ENCODE measurements at places on chromosomes 2 and 18.

DNA sequence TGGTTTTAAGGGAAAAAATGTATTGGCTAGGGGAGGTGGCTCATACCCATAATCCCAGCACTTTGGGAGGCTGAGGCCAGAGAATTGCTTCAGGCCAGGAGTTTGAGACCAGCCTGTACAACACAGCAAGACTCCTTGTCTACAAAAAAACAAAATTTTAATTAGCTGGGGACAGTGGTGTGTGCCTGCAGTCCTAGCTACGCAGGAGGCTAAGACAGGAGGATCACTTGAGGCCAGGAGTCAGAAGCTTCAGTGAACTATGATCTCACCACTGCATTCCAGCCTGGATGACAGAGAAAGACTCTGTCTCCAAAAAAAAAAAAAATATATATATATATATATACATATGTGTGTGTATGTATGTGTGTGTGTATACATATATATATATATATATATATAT, 18.5 kb downstream of the CCDC88A start:
- DNase-seq: no peak

GRCh38 chr2:241103176-241103595, 1.1 kb upstream of the MTERF4 start:
- DNase-seq: no peak

- no peak for DNase-seq
Observed at GRCh38 chr2:1798115-1798784, 53.9 kb upstream of the PXDN start.

DNA sequence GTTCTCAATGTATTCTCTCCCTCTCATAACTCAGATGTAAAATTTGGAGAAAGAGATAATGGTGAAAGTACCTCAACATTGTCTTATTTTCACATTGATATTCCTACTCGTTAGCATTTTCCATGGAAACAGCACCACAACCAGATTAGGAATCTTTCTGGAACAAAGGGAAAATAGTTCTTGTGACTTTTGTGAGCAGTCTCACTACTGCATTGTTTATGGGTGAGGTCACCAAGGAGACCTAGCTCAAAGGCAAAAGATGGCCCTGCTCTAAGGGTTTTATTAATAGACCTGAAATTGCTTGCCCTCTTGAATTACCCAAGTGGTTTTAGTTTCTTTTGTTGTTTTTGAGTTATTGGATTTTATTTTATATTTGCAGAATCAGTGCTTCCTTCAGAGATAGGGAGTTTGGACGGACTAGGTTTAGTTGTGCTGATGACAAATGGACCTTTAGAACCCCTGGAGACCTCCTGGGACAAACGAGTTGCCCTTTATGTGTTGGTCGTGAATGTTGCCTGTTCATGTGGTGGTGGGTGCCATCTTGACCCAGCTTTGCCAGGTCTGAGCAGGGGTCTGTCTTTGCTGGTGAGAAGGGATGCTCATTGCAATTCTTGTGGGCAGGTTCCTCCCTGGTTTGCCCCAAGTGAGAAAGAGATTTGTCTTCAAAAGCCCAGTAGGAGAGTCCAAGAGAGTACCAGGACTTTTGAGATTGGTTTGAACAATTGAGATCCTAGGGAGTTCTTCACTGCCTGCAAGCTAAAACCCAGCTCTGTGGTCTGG, 58.1 kb downstream of the INPP4A start:
- DNase-seq: no peak

- DNase-seq: no peak
Observed at GRCh38 chr2:160942476-160943142, 217.6 kb upstream of the TANK start.

- DNase-seq: no peak
Observed at GRCh38 chr2:239721991-239722759, 303.0 kb downstream of the NDUFA10 start.

DNA sequence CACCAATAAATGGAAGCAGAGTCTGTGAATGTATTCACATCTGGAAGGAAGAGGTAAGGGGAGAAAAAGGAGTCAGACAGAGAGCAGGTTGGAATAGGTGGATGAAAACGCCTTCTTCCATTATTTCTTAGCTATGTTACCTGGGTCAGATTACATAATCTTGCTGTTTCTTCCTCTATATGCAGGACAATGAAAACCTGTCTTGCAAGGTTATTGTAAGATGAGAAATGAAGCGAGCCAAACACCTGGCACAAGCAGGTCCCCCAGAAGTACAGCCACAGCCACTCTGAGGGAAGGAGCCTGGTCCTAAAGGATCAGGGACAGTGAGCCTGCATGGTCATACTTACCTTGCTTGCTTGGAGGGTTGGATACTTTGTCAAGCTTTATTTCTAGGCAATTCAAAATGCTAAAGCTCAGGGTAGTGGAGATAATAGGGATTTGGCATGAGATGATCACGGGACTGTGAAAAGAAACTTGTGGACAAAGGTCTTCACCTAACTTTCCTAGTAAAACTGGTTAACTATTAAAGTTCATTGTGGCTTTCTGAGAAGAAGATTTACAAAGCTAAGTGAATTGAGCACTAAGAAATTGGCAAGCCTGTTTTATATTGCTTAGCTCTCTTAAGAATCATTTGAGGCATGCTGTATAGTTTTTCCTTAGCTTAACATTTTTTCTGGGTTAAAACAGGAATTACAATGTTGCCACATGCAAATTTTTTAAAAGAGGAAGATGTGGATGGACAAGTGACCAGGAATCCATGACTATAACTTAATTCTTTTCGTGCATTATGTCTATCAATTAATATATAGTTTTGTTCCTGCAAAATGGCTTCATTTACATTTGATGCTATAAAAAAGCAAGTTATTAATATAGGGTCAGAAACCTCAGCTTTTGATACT, 15.7 kb upstream of the PLA2R1 start:
- DNase-seq: no peak

GRCh38 chr18:63137999-63138435, 181.6 kb downstream of the BCL2 start:
- peak; percentile 55 for DNase-seq

GRCh38 chr18:79274823-79275222, 120.9 kb upstream of the NFATC1 start:
- no peak for DNase-seq

DNA sequence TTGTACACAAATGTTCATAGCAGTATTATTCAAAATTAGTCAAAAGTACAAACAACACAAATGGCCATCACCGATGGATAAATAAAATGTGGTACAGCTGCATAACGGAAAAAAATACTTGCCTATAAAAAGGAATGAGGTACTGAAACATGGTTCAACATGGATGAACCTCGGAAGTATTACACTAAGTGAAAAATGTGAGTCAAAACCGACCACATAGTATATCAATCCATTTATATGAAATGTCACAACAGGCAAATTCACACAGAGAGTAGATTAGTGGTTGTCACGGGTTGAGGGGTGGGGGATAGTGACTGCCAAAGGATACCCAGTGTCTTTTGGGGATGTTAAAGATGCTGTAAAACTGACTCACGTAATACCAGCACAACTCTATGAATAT, 3.5 kb downstream of the SS18 start:
- no peak for DNase-seq

DNA sequence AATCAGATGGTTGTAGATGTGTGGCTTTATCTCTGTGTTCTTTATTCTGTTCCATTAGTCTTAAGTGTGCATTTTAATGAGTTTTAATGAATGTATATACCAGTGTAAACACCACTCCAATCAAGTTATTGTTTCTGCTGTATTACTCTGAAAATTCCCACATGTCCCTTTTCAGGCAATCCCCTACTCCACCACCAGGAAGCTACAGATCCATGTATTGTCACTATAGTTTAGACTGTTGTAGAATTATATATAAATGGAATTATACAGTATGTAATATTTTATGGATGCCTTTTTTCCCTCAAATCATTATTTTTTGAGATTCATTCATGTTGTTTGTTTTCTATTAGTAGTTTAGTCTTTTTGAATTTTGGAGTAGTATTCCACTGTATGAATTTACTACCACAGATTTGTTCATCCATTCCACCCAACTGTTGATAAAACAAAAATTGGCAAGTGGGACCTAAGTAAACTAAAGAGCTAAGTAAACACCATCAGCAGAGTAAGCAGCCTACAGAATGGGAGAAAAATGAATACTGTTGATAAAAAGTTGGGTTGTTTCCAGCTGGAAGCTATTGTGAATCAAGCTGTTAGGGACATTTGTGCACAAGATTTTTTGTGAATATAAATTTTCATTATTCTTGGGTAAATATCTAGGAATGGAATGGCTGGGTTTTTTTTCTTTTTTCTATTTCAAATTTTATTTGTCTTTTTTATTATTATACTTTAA, 262.0 kb downstream of the CAMKMT start:
- DNase-seq: no peak

- peak; percentile 31 for DNase-seq
Observed at GRCh38 chr2:61537277-61537949, 743 bp downstream of the XPO1 start.

DNA sequence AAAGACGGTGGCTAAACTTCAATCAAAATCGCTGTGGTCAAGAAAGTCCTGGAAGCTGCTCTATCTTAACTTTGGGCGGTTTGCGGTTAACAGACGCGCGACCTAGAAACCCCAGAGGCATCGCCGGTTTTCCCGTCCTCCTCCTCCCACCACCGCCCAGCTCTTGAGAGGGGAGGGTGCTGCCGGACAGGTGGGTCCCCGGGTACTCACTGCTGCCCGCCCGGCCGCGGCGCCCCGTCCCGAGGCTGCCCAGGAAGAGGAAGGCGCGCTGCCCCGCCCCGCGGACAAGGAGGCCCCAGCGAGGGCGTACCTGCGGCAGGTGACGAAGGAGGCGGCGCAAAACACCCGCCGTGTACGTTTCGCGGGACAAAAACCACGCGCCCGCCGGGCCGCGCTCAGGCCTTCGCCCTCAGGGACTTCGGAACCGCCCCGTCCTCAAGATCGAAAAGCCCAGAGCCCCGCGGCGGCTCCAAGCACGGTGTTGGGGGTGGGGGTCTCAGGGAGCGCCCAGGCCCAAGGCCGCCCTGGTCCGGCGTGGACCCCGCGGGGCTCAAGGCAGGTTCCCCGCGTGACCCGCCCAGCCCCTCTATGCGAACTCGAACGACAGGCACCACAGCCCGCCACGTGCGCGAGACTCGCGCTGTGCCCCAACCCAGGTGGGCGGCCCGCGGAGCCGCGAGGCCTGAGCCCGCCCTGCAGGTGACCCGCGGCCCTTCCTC, at the start of gene SH3YL1:
Gene SH3YL1, minus strand, starts transcription at position 259 of the 719 bp plus-strand sequence. Its CDS starts 48 bp downstream, at position 211.
- DNase-seq: peak; percentile 55

GRCh38 chr18:62832282-62832681, 116.9 kb downstream of the PHLPP1 start:
- no peak for DNase-seq

DNA sequence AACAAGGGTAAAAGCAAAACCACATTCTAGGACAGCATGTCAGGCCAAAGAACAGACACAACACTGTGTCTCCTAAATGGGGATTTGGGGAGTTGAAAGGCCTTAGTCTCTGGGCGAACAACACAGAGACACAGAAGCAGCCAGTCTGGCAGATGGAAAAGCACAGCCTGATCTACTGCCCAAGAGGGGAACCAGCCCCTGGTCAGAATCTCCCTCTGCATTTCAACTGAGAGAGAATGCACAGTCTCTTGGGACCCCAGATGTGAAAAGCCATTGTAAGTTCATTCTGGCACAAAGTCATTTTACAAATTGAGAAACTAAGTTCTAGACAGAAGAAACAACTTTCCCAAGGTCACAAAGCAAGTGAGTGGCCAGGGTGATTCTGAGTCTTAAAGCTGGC, 331.7 kb downstream of the TNS1 start:
- DNase-seq: no peak

DNA sequence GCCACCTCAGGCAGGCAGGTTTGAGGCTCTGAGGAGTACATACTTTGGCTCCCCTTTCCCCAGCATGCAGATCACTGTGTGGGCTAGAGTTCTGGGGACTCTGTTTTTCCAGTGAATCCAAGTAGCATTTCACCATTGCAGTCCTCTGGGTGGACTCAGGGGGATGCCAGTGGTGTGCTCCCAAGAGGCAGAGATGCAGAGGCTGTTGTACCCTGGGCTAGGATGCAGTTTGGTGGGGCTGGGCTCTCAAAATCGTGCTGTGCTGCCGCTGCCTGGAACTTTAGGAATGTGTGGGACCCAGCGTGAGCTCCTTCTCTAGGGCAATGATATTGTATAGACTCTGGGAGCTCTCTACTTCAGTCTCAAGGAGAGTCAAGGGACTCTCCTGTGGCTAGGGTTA, 104.9 kb downstream of the MYO3B start:
- no peak for DNase-seq

- DNase-seq: no peak
Observed at GRCh38 chr2:33069894-33070651, 123.3 kb downstream of the LTBP1 start.

- no peak for DNase-seq
Observed at GRCh38 chr2:122340246-122340645, 584.8 kb downstream of the TSN start.

- DNase-seq: no peak
Observed at GRCh38 chr2:227188292-227188691, 23.9 kb downstream of the COL4A3 start.

DNA sequence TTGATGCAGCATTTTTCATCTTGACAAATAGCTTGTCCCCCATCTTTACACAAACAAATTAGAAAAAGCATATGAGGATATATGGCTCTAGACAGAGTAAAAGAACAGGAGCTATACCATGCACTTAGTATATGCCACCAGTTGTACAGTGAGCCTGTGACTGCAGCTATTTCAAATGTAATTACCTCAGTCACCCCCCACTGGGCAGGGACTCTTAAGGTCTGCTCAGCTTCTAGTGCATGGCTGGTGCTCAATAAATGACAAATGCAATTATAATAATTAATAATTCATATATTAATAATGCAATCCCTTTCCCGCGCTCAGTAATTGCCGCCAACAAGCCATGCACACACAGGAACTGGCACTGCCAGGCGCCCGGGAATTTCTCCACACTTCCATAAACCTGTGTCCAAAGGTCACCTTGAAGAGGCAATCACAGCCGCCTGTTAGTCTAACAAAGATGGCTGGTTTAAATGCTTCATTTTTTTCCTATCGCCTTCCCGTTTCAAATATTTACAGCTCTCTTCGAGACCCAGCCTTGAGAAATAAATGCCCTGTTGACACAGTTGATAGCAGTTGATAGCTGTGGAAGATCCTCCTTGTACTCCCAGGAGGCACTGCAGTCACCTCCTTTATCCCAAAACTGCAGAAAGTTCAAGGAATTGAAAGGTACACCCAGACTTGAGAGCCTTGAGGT, 156.6 kb downstream of the INO80D start:
- no peak for DNase-seq

DNA sequence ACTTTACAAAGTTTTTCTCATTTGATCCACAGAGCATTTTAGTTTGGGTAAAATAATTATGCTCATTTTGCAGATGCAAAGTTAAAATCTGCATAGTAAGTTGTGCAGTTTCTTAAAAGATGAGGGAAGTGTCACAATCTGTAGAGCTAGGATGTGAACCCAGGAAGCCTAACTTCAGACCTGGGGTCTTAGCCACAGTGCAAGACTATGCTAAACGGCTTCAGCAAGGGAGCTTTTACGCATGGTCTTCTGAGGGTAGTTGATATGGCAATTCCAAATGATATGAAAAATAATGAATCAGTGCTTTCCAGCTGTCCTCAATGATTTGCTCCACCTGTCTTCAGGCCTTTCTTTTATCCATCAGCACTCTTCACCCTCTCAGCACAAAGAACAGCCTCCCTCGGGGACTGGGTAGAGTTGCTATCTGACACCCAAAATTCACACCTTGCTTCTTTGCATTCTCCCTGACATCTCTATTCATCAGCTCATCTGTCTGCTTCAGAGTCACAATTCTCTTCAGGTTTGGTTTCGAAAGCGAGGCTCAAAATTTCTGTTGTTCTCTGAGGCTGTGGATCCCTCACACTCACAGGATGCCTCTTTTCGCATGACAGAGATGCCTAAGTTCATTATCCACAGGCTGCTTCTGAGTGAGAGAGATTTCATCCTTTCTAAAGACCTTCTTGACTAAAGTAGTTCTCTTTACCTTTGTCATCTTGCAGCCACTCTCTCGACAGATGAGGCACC, 302.5 kb downstream of the NRXN1 start:
- no peak for DNase-seq
